Thoracic aorta (tissue), 2 donors: ENCODE measurements at places on chromosomes 2 and 18.

DNA sequence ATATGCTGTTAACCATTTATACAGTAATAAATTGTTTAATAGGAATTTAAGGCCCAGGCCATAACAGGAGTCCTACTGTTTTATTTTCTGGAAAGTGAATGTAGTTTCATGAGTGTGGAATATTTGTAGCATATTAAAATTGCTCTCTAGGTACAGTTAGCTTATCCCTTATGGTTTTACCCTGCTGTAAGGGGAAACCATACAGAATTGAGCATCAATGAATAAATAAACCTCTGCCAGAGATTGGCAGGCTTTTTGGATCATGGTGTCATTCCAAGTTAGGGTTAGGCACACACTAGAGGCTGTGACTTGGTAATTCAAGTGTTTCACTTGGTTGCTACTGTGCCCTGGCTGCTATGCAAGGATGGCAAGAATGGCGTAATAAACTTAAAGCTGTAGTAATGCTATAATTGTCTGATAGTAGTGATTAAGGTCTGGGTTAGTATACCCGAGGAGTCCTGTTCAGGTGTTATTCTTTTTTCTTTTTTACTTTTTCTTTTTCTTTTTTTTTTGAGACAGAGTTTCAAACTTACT lies 30.4 kb downstream of the BMPR2 start:
- no peaks in the 10 kb centered on the region for H3K36me3 ChIP-seq
- DNase-seq: no peak
- no peaks in the 10 kb centered on the region for H3K27me3 ChIP-seq
- no peak overlapping the region for H3K4me3 ChIP-seq
- H3K27ac ChIP-seq: no peak overlapping the region

DNA sequence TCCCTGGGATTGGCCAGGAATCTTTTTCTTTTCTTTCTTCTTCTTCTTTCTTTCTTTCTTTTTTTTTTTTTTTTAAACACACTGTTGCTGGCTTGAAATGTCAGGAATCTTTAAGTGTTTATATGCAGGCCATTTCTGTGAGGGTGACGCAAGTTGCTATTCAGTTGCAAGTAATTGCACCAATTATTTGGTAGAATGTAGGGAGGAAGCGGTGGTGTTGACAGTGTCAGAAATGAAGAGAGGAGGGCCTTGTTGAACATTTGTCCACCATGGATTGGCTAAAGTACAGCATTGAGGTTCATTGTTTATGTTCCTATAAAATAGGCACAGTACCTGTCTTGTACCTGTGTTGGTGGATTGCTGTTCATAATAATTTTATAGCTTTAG lies 6.5 kb downstream of the RPIA start:
- H3K4me3 ChIP-seq: no peak overlapping the region
- DNase-seq: no peak
- H3K36me3 ChIP-seq: peaks cover 16% of the 10 kb centered on the region
- no peaks in the 10 kb centered on the region for H3K4me1 ChIP-seq
- no peak overlapping the region for H3K27ac ChIP-seq
- no peaks in the 10 kb centered on the region for H3K27me3 ChIP-seq

GRCh38 chr2:192042126-192042525 lies 152.6 kb downstream of the TMEFF2 start:
- no peaks in the 10 kb centered on the region for H3K27me3 ChIP-seq
- no peaks in the 10 kb centered on the region for H3K36me3 ChIP-seq
- H3K27ac ChIP-seq: no peak overlapping the region
- no peaks in the 10 kb centered on the region for H3K4me1 ChIP-seq
- no peak overlapping the region for H3K4me3 ChIP-seq

GRCh38 chr2:229674830-229675530 lies 39.4 kb downstream of the DNER start:
- H3K27me3 ChIP-seq: no peaks in the 10 kb centered on the region
- no peak for DNase-seq
- no peak overlapping the region for H3K27ac ChIP-seq
- no peak overlapping the region for H3K4me3 ChIP-seq
- no peaks in the 10 kb centered on the region for H3K4me1 ChIP-seq
- no peaks in the 10 kb centered on the region for H3K36me3 ChIP-seq

DNA sequence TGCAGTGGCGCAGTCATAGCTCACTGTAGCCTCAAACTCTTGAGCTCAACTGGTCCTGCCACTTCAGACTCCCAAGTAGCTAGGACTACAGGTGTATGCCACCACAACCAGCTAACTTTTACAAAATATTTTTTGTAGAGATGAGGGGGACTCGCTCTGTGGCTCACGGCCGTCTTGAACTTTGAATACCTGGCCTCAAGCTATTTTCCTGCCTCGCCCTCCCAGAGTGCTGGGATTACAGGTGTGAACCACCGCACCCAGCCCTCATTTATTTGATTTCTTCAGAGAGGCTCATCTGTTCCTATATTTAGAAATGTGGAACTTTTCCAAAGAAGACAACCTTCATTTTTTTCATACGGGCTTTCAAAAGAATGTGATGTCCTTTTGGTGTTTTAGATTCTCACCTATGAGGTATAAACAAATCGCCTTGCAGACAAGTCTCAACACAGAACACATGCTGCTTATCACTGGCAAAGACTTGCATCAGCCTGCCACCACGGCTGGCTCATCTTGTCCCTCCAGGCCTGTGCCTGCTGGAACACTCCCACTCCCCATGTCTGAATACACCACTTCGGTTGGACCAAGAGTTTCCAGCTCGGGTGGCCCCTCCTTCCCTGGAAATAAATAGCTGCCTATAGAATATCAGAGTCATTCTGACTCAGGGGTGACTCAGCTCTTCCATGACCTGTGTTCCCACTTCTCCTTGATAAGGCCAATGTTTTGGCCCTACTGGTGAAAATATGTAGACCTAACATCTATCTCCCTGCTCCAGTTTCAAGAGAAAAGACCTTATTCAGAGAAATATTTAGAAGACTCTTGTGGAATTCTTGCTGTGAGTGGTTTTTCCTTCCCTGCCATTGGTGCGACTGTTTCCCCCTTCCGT lies 202.6 kb downstream of the TGIF1 start:
- no peaks in the 10 kb centered on the region for H3K27me3 ChIP-seq
- peaks cover 15% of the 10 kb centered on the region for H3K4me1 ChIP-seq
- DNase-seq: peak; percentile 32
- H3K4me3 ChIP-seq: no peak overlapping the region
- peak overlapping the region; percentile 57 for H3K27ac ChIP-seq
- H3K36me3 ChIP-seq: no peaks in the 10 kb centered on the region
